Hematopoietic multipotent progenitor cell treated with erythropoietin and hydrocortisone succinate and interleukin-3 and kit ligand, for 15 days (in vitro differentiated cells): ENCODE measurements at places on chromosomes 2 and 18.

GRCh38 chr2:240915526-240916341 lies 9.6 kb downstream of the CROCC2 start:
- no peak for DNase-seq

GRCh38 chr2:219178377-219179175 lies 501 bp downstream of the RETREG2 start:
- peak; percentile 52 for DNase-seq

- no peak for DNase-seq
Observed at GRCh38 chr18:8501044-8501443, 108.2 kb upstream of the RAB12 start.

- no peak for DNase-seq
Observed at GRCh38 chr18:10002280-10002679, 88.5 kb downstream of the VAPA start.

- no peak for DNase-seq
Observed at GRCh38 chr2:224561234-224562005, 23.7 kb downstream of the CUL3 start.

GRCh38 chr2:69382547-69382946 lies 4.5 kb downstream of the GFPT1 start:
- no peak for DNase-seq

GRCh38 chr2:241686324-241686649 lies 328 bp downstream of the DTYMK start:
- peak; percentile 23 for DNase-seq

- no peak for DNase-seq
Observed at GRCh38 chr18:56711708-56712445, 60.7 kb downstream of the WDR7 start.

DNA sequence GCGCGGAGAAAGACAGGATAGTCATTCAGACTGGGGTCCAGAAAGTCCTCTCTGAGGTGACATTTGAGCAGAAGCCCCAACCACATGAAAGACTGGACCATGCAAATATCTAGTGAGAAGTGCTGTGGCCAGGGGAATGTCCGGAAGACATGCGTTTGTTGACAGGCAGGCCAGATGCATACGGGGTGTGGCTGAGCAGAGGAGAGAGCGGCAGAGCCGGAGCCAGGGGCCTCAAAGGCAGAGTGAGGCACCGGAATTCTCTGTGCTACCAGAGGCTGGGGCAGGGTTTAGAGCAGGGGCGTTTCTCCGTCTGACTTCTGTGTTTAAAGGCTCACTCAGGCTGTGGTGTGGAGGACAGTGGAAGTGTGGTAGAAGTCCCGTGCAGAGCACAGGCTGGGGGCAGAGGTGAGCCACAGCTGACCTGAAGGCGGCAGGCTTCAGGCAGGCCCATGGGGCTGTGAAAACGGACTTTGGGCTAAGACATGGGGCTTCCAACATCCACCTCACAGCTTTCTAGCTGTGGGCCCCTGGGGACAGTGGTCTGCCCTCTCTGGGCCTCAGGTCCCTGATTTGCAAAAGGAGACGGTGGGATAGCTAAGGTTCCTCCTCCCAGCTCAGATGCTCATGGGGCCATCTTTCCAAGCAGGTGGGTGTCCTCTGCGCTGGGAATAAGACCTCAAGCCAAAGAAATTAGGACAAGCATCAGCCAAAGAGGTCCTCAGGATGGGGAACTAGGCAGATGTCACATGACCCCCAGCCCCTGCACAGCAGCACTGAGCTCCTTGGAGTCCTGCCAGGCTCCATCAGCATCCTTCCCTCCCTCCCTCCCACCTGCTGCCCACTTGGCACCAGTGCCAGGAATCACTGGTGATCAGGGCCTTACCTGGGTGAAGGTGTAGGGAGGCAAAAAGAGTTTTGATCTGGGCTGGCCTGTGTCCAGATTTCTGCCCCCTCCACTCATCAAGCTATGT lies 11.2 kb downstream of the RUFY4 start:
- DNase-seq, result no peak
